Epithelial cell of prostate (primary cell): ENCODE measurements at places on chromosomes 1 and 21.

GRCh38 chr1:31625561-31626222 lies 8.2 kb downstream of the HCRTR1 start:
- no peak for DNase-seq

- peak; percentile 20 for DNase-seq
Measured at GRCh38 chr1:21294266-21294989, 4.2 kb upstream of the ECE1 start.

- DNase-seq = no peak
Measured at GRCh38 chr1:228157729-228158126, 7.9 kb upstream of the IBA57 start.

DNA sequence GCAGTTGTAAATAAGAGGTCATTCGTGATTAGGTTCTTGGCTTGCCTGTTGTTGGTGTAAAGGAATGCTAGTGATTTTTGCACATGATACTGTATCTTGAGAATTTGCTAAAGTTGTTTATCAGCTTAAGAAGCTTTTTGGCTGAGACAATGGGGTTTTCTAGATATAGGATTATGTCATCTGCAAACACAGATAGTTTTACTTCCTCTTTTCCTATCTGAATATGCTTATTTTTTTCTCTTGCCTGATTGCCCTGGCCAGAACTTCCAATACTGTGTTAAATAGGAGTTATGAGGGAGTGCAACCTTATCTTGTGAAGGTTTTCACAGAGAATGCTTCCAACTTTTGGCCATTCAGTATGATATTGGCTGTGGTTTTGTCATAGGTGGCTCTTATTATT lies 576.1 kb upstream of the RGS18 start:
- no peak for DNase-seq

DNA sequence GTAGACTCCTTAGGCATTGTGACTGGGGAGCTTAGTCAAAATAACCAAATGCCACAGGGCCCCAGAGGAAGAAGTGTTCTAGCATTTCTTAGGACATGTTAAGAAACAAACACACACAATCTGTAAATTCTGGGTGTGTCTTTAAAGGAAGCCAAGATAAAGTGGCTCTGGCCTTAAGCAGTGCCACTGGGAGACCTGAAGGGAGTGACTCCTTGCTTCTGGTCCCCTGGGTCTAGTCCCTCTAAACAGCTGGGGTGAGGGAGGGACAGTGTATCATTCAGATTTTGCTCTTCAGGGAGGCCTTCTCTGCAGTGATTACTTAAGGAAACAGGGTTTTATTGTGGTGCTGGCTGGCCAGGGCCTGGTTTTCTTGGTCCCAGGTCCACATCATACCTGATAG lies 9.1 kb upstream of the PROK1 start:
- DNase-seq = no peak

DNA sequence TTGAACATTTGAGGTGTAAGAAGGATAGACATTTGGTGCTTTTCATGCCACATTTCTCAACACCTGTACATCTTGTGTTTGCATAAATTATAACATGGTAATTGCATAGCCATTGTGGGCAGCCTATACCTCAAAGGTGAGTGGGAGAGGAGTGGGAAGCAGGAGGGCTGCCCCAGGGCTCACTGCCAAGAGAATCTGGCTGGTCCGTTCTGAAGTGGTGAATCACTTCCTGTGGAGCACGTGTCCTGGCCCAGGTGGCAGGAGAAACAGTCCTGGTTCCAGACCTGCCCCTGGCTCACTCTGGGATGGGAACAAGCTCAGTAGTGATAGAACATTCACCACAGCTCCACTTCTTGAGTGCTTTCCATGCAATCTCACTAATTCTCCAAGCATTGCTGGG lies 11.6 kb upstream of the OLFML2B start:
- no peak for DNase-seq

DNA sequence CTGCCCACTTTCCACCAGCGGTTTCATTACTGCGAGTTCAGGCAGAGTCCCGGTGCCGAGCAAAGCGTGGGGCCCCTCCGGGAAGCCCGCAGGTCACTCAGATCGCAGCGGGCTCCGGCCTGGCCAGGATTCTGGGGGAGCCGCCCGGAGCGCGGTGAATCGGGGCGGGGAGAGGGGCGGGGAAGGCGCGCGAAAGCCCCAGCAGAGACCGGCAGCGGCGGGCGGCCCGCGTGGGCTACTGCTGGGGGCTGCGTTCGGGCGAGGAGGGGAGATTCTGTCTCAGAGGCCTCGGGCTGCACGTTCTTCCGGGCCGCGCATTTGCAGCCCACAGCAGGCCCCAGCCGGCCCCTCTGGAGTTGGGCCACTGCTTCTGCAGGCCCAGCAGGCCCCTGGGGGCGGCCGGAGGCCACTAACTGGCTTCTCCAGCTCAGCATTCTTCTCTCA lies 64.7 kb downstream of the SCCPDH start:
- DNase-seq = no peak

DNA sequence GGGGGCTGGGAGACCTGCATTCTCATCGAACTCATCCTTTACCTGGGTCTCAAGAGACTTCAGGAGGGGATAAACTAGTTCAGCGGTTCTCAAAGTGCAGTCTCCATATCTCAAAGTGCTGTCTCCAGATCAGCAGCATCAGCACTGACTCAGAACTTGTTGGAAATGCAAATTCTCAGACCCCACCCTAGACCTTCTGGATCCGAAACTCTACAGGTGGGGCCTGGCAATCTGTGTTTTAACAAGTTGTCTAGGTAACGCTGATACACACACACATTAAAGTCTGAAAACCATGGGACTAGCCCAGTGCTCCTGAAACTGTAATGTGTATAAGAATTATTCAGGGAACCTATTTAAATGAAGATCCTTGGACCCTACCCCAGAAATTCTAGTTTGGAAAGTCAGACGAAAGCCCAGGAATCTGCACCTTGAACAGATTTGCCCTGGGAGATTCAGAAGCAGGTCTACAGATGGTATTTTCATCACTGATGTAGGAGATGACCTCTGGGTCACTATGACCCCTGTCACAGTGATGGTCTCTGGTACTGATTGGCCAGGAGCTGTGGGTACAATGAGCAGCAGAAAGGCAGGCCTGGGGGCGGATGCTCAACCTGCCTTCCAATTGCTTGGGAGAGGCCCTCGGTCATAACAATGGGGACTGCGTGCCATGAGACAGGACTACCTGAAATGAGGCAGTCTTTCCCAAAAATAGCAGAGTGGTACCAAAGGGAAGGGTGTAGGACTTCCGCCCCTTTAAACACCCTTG lies 127.2 kb downstream of the FAM78B start:
- no peak for DNase-seq

- DNase-seq = no peak
Measured at GRCh38 chr1:44472620-44473525, 67.8 kb downstream of the RNF220 start.

DNA sequence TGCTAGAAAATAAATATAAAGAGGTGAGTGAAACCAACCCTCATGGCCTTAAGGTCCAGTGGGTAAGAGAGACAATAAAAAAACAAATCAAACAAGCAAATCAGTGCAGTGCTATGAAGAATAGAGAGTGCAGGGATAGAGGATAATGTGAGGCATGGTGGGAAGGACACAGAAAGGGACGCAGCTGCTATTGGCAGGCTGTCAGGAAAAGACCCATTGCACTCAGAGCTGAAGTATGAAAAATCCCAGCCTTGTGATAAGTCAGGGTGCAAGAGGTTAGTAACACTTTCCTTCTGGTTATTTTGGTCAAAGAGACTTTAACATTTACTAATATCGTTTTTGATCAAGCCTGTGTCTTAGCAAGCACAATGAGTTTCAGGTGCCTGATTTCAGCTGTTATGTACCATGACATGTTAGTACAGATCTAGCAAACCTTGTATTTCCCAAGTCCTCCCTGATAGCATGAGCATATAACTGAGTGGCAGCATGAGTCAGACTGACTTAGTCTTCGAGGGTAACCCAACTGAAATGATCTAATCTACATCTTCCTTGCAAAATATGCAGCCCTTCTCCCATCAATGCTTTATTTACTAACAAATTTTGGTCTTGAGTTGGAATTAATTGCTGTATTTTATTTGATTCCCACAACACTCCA lies 31.7 kb downstream of the CHML start:
- peak; percentile 93 for DNase-seq

GRCh38 chr1:65063025-65063424 lies 85.0 kb upstream of the AK4 start:
- no peak for DNase-seq

DNA sequence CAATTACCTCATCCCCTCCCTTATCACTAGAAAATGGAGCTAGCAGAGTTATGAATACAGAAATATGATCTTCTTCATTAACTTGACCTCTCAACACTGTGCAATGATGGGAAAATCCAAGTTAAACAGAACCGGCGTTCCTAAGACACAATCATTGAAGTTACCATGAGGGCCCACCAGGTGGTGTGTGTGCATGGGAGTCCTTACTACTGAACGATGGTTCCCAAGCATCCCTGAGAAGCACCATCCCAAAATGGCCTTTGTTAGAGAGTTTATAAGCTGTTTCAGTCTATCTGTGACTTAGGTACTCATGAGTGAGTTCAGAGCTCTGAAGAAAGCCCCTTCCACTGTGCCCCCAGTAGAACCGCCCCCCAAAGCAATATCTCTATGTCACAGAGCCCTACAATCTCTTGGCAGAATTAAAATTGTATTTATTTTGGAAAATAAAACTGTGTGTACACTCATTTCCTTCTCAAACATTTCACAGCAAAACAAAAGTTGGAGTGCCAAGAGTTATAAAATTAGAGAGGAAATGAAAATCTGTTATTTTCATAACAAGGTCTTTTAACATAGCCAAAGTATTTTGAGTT lies 56.8 kb downstream of the PLD5 start:
- DNase-seq = no peak

DNA sequence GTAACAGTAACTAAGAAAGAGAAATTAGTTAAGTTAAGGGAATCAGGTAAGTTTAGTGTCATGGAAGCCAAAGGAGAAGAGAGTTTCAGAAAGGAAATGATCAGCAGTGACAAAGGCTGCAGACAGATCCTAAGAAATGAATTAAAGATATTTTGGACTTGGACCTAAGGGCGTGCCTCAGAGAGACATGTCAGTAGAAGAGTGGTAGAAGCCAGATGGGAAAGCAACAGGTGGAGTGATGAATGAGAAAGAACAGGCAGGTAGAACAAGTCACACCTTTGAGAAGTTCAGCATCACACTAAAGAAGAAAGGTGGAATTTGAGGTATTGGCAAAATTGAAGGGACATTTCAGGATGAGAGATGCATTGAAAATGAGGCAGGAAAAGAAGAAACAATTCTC lies 1.4 kb upstream of the C4BPA start:
- DNase-seq = no peak

DNA sequence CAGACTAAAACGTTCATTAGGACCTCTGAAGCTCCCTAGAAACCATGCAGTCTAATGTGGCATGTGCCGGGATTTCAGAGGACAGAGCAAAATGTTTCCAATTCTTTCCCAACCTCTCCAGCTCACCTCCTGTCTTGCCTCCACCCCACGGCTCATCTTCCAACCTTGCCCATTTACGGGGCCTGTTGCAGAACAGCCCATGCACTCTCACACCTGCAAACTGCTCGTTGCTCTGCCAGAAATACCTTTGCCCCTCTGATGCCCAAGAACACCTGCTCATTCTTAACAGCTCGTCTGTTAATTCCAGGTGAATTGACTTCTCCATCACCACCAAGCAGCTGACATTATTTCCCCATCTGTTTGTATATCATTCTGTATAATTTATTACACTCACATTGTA lies 53.9 kb upstream of the LBR start:
- DNase-seq = no peak

DNA sequence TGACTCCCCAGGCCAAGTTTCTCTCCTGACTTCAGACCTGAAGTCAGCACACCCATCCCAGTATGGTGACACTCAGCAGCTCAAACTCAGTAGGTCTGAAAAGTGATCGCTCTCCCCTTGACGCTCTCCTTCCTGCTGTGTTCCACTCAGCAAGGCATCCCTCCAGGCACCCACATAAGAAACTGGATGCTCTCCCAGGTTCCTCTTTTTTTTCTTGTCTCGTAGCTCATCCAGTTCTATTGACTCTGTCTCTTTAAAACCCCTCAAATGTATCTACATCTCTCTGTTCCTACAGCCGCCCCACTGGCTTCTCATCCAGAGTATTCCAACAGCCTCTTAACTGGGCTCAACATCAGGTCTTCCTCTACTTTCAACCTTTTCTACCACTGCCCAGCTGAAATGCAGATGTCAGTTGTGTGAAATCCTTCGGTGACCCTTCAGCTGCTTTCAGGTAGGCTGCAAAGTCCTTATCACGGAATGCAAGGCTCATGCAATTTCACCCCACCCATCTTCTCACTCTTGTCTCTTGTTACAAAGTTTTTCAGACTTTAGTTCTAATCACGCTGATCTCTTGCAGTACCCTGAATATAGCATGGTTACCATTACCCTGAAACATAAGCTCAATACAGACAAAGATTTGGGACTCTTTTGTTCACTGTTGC lies 286.2 kb upstream of the POU3F1 start:
- no peak for DNase-seq

- DNase-seq = no peak
Measured at GRCh38 chr1:38671221-38671620, 188.4 kb downstream of the RRAGC start.

DNA sequence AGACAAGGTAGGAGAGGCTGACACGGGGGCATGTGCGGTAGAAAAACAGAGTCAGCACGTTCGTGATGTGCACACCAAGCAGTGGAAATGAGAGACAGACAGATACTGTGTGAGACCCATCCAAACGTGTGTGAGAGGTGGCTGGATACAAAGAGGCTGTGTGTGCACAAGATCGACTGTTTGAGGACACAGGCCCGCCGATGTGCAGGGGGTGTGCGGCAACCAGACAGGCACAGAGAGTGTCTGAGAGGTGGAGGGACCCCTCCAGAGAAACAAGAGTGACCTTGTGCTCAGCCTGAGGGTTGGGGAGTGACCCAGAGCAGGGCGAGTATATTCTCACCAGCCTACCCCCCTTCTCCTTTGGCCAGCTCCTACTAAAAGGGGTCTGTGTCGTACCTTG lies 97.8 kb upstream of the IPO9 start:
- no peak for DNase-seq

GRCh38 chr1:162139211-162139610 lies 69.7 kb downstream of the NOS1AP start:
- no peak for DNase-seq

- no peak for DNase-seq
Measured at GRCh38 chr1:12305377-12305776, 75.5 kb downstream of the VPS13D start.

DNA sequence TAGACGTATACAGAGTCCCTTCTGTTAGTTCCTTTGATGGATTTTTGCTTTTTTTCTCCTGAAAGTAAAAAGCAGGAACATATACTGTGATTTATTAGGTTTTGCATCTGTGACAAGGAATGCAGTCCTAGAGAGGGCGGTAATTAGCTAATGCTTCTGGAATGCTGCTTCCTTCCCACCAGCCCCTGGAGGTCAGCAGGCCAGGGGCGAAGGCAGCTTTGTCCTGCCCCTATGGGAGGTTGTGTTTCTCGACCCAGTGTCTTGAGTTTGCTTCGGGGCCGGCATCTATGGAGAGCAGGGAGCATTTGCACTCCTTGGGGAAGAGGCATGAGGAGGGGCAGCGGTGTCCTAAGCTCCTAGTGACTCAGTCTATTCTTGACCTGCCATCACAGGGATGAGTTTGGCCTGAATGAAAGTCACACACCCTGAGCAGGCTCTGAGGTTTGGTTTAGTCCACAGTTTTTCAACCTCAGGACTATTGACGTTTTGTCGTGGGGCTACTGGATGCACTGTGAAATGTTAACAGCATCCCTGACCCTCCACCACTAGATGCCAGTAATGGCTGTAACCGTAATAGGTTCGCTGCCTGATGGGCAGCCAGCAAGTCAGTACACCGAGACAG lies 85.0 kb upstream of the KCNJ15 start:
- no peak for DNase-seq
